ENCODE measurements at places on chromosomes 12 and 14.

DNA sequence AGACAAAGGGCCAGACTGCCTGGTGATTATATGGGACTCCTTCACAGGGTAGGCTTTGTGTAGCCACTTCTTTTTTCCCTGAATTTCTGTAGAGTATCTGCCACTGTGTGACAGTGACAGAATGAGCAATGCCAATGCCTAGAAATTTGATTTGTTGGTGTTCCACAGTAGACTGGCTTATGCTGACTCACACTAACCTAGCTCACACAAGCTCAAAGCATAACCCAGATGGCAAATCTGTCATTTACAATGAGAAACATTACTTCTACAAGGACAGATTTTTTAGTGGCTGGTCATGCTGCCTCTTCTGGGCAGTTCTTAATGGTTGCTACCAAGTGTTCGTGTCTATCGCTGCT is 15.9 kb downstream of the CFAP251 start:
- DNase-seq, result no peak

DNA sequence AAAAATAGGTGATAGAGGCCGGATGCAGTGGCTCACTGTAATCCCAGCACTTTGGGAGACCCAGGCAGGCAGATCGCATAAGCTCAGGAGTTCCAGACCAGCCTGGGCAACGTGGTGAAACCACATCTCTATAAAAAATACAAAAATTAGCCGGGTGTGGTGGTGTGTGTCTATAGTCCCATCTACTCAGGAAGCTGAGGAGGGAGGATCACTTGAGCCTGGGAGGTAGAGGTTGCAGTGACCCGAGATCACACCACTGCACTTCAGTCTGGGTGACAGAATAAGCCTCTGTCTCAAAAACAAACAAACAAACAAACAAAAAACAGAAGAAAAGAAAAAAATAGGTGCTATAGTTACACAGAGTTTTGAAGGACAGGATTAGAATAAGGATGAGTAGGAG is 142.1 kb downstream of the SAMD4A start:
- no peak for DNase-seq

- no peak for DNase-seq
Observed at GRCh38 chr12:49933796-49934195, 16.7 kb upstream of the AQP2 start.

DNA sequence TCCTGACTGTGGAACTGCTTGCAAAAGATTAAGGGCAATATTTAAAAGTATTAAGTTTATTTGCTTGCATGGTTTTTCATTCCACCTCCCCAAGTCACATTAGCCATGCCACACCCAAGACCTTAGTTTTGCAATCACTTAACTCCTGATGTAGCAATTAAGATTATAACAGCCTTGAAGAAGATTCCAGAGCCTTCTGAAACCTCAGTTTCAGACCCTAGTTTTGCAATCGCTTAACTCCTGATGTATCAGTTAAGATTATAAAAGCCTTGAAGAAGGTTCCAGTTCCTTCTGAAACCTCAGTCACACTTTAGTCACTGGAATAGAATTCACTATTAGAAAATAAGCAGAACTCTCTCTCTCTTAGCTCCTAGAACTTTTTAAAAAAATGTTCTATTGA is 42.7 kb upstream of the DCN start:
- no peak for DNase-seq

GRCh38 chr12:41188058-41188840 is at the start of gene PDZRN4:
Gene PDZRN4, plus strand, starts transcription at chr12:41188320.
- peak; percentile 62 for DNase-seq

GRCh38 chr14:105091517-105092170 is 26.4 kb upstream of the GPR132 start:
- DNase-seq, result no peak

DNA sequence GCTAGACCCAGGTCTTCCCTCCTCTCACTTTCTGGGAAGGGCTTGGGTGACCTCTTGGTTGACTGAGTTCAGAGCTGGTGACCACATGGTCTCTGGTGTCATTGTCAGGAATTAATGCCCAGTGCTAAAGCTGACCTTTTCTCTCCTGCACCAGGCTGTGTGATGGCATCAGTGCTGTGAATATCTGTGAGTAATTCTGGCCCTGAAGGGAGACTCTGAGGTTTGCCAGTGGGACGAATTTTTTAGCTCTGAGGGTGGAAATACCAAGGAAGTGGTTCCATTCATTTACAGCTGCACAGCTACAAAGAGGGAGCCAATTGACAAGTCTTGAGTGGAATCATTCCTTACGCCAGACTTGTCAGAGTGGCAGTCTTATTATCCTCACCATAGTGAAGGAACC is 6.2 kb upstream of the KRT86 start:
- DNase-seq, result no peak

DNA sequence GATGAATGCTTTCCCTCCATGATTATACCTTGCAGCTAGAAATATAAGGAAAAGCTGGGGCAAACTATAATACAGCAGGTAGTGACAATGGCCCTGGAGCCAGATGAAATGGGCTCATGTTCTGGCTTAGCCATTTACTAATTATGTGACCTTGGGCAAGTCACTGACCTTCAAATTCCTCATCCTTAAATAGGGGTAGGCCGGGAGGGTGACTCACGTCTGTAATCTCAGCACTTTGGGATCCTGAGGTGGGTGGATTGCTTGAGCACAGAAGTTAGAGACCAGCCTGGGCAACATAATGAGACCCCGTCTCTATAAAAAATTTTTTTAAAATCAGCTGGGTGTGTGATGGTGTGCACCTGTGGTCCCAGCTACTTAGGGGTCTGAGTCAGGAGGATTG is 155.4 kb downstream of the C12orf75 start:
- DNase-seq, result no peak

DNA sequence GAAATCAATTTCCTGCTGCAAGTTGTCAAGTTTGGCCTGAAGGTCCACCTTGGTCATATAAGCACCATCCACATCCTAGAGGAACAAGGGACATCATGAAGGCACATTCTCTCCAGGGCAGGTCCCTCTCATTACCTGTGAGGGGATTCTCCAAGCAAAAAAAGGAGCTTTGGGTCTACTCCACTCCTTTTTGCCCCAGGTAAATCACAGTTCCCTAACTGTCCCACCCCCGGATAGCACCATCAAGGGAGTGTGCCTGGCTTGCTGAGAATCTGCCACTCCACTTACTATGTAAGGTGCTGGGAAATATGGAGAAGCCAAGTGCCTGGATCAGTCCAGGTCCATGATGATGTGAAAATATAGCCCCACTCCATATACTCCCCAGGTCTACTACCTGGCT is 2.5 kb downstream of the KRT1 start:
- no peak for DNase-seq

DNA sequence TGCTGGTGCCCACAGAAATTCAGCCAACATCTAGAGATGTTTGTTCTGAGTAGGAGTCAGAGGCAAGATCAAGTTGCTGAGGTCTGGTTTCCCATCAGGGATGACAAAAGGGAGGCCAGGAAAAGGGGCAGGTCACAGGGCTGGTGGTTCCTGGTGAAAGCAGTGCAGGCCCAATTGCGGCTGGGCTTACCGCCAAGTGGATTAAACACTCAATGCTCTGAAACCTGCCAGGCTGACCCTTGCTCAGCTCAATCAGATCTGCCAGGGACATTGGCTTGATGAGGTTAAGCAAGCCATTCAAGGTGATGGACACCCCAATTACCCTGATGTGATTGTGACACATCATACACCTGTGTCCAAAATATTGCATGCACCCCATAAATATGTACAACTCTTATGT is 5.5 kb upstream of the OAS1 start:
- no peak for DNase-seq

- no peak for DNase-seq
Observed at GRCh38 chr14:52618602-52619001, 66.0 kb downstream of the GPR137C start.

DNA sequence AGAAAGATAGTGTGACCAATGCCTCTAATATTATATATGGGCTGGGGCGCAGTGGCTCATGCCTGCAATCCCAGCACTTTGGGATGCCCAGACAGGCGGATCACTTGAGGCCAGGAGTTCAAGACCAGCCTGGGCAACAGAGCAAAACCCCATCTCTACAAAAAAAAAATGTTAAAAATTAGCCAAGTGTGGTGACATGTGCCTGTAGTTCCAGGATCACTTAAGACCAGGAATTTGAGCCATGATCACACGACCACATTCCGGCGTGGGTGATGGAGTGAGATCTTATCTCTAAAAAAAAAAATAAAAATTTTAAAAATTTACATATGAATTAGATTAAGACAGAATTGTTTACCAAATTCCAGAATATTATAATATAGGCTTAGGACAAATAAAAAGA is 12.0 kb downstream of the TM7SF3 start:
- DNase-seq, result no peak

GRCh38 chr12:130540376-130540775 is 175.7 kb downstream of the RIMBP2 start:
- DNase-seq, result no peak

DNA sequence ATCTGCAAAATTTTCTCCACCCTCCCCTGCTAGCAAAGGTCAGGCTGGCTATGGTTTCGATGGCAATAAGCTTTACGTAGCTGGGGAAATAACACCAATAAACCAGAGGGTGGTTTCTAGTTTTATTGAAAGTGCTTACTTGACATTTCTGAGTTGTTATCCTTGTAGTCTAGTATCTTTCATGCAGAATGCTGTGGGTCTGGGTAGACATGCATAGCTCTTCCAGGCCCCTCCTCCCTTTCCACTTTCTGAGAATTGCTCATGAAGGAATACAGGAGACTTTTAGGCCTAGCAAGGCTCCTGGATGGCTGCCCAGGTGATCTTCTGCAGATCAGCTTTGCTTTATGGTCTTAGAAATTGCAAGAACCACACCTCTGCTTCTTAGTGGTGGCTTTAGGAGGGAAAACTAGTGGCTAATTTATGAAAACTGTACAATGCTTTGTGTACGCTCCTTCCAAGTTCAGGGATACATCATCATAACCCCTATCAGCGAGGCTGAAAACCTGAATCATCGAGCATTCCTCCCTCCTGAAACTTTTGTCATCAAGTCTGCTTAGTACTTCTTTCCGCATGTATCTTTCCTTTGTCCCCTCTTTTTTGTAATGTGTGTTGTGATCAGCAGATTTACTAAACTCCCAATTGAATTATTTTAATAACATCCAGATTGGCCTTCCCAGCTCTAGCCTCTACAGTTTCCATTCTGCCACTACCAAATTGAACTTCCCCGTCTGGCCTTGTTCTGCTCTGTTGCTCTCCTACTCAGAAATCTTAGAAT is 473.0 kb downstream of the RAD51B start:
- DNase-seq, result no peak

DNA sequence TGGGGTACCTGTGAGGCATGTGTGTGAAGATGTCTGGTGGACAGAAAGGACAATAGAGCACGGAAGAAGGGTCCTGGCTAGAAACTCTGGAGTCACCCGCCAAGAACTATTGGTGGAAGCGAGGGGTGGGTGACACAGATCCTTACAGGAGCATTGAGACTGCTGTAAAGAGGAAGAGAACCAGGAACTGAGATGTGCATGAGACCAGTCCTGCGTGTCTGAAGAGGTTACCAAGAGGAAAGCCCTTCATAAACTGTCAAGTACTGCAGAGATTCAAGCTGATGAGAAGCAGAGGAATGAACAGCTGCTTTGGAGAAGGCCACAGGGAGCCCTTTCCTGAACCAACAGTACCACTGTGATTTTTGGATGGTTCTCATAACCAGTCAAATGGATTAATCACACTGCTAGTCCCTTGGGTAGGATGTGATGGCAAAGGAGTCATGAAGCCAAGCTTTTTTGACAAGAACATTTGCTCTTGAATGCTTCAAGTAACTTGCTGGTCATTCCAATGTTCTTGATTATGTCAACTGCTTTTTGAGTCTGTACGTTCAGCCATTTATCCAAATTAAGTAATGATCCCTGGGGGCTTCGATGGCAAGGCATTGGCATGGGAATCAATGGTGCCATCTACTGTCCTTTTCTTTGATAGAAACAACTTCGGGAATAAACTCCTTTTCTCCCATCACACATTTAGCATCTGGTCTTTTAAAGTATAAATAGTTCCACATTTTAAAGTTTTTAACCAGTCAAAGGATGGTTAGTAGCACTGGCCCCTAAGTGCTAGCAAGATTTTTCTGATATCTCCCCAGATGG is 42.9 kb downstream of the GPR135 start:
- no peak for DNase-seq

GRCh38 chr14:91317381-91318308 is 73.1 kb upstream of the GPR68 start:
- DNase-seq, result peak; percentile 88

DNA sequence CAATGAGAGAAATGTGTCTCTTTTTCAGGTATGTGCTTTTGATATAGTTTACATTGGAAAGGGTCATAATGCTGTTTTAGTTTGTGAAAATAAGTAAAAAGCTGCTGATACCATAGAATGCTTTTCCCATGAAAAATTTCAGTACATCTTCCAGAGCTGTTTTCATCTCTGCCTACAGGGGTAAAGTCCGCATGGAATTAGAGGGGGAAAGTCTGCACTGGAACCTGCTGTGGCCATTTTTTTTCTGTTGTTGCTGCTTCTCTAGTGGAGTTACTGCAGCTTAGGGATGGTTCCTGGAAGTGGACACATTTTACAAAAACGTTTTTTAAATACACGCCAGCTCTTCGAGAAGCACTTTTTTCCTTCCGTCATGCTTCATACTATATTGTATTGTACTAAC is 81.3 kb downstream of the VEZT start:
- no peak for DNase-seq

DNA sequence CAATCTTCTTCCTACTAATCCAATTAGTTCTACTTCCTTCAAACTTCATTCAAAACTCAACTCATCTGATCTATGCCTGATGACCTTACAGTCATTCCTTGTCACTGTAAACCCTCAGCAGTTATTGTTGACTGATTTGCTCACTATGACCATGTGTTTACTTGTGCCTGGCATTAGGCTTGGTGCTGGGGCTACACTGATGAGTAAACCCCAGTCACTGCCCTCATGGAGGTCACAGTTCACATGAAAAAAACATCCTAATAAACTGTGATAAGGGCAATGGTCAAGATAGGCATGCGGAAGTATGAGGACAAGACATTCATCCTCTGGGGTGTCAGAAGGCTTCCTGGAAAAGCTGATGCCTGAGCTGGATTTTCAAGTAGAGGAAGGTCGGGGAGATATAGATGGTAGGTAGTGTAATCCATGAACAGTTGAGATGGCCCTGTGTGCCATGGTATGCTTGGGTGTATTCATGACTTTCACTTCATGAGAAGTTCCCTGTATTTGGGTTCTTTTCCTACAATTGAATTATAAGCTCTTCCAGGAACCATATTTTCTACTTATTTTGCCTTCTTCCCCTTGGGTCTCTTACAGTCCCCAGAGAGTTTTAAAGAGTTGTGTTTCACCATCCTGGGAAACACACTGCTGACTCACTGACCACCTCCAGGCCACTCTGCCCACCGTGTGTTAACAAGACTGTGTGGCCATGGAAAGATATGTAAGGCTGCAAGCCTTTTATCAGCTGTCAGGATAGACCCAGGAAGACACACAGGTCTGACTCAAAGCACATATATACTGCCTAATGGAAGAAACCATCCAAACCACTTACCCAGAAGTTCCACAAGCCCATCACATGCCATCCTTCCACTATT is 38.7 kb upstream of the DUSP6 start:
- no peak for DNase-seq

Measured in common myeloid progenitor, CD34-positive (primary cell).